ENCODE measurements at places on chromosomes 16 and 17. TPM values are rescaled to one million over a fixed set of nuclear protein-coding genes. Genes with fewer than 3 reads are reported as not detected.

LPO gene
- total RNA-seq = not detected

MPP3 gene
- 0.47 TPM for total RNA-seq

KRTAP4-9 gene
- not detected for total RNA-seq

COX4I1 gene
- 558 TPM for total RNA-seq

KAT7 gene
- total RNA-seq = 68.5 TPM

ATP1B2 gene
- total RNA-seq = 0.54 TPM

ARL4D gene
- total RNA-seq = 3.2 TPM

PIMREG gene
- total RNA-seq = 8.0 TPM

PRKCB gene
- 109 TPM for total RNA-seq

ABAT gene
- 7.7 TPM for total RNA-seq

KRTAP4-1 gene
- total RNA-seq = not detected

KRTAP16-1 gene
- total RNA-seq = not detected

CD300LB gene
- not detected for total RNA-seq

ICAM2 gene
- total RNA-seq = 58.3 TPM

CDR2L gene
- total RNA-seq = 1.3 TPM

OTOA gene
- 0.10 TPM for total RNA-seq

ABCC11 gene
- total RNA-seq = not detected

TSC2 gene
- 96.4 TPM for total RNA-seq

HSD11B2 gene
- total RNA-seq = 3.6 TPM

LAT gene
- 234 TPM for total RNA-seq

ZNF750 gene
- not detected for total RNA-seq

TOX3 gene
- not detected for total RNA-seq

PABPN1L gene
- total RNA-seq = not detected

PRDM7 gene
- total RNA-seq = not detected

ADAMTS18 gene
- total RNA-seq = 0.05 TPM

ODAD4 gene
- total RNA-seq = 0.39 TPM

CD300LF gene
- not detected for total RNA-seq

CUEDC1 gene
- not detected for total RNA-seq

FA2H gene
- not detected for total RNA-seq

MXRA7 gene
- total RNA-seq = 3.8 TPM

CDC42EP4 gene
- total RNA-seq = 0.78 TPM

All from activated T-helper 1 cell treated with anti-CD3 and anti-CD28 coated beads, Interleukin-12 subunit alpha, Interleukin-12 subunit beta, Interleukin-2, Interleukin-4 antibody, amounts not matched to agents 30 ng/mL and 10 ng/mL and 1 ng/mL, durations not matched to agents 14 hours and 24 hours and 36 hours (primary cell).